ENCODE measurements at places on chromosomes 1 and 21.

GRCh38 chr21:35053356-35054096, 4.4 kb upstream of the RUNX1 start:
- DNase-seq: no peak

- no peak for DNase-seq
Measured at GRCh38 chr21:45601551-45601950, 42.0 kb upstream of the PCBP3 start.

DNA sequence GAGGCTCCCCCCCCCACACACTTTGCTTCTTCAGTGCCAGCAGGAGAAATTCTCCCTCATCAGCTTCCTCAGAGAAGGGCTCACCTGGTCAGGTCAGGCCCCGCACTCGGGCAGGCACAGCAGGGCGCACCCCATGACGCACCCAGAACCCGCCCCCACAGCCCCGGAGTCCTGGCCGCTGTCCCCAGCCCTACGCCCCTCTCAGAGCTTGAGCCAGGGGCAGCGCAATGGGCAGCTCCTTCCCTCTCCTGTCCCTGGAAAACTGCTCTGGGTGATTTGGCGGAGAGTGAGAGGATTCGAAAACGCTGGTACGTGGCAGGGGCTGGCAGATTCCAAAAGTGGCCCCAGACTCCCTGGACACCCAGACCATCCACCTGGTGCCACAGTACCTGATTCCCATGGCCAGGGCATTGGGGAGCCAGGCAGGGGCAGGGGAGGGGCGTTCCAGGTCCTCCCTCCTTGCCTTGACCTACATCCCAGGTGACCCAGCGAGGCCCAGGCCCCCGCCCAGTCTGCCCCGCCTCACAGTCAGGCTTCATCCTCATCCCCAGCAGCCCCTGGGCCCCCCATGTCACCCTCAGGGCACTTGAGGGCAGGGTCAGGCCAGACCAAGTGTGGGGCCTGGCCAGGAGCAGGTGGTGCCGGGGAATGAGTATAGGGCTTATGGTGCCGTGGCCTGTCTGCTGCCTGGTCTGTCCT, 23.7 kb downstream of the RRP1 start:
- no peak for DNase-seq

GRCh38 chr21:15319727-15320126, 254.9 kb upstream of the NRIP1 start:
- no peak for DNase-seq

- DNase-seq: no peak
Measured at GRCh38 chr1:1431845-1432273, 3.6 kb upstream of the VWA1 start.

DNA sequence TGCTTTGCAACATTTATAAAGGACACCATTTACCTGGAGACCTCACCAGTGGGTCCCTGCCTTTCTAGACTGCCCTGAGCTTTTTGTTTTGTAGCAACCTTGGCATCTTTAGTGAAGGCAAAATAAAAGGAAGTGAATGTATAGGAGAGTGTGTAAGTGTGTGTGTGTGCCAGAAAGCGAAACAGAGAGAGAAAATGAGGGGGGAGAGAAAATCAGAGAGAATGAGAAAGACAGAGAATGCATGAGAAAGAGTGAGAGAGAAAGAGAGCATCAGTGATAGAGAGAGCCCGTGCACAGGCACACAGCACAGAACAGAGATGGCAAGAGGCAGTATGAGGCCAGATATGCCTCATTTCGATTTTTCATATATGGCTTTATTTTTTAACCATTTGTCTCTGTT, 57.5 kb downstream of the HSD3B1 start:
- DNase-seq: no peak

- DNase-seq: no peak
Measured at GRCh38 chr1:215958841-215959240, 391.7 kb downstream of the KCTD3 start.

- no peak for DNase-seq
Measured at GRCh38 chr1:103266036-103266435, 157.7 kb upstream of the COL11A1 start.

- no peak for DNase-seq
Measured at GRCh38 chr1:241250465-241250864, 106.5 kb downstream of the RGS7 start.

DNA sequence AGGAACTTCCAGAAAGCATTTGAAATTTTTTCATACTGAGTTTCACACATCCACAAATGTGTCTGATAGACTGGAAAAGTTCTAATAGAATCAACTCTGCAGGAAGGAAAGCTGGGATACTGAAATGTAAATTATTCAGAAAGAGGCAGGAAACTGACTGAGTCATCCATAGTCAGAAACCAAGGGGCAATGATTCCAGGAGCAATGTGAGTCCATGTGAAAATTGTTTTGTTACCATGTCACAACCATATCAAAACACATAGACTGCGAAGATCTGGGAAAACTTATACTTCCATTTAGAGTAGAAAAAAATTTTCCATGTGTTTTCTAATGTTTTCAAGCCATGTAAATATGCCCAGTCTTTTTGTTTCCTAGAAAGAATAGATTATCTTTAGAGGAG, 142.3 kb upstream of the TMPRSS15 start:
- DNase-seq: no peak

- DNase-seq: peak; percentile 51
Measured at GRCh38 chr1:77759071-77760028, at the start of gene USP33. USP33 (minus strand) TSS chr1:77759852; CDS start chr1:77741697, 18,155 bp downstream.

- no peak for DNase-seq
Measured at GRCh38 chr1:57327336-57327735, 96.5 kb downstream of the DAB1 start.

DNA sequence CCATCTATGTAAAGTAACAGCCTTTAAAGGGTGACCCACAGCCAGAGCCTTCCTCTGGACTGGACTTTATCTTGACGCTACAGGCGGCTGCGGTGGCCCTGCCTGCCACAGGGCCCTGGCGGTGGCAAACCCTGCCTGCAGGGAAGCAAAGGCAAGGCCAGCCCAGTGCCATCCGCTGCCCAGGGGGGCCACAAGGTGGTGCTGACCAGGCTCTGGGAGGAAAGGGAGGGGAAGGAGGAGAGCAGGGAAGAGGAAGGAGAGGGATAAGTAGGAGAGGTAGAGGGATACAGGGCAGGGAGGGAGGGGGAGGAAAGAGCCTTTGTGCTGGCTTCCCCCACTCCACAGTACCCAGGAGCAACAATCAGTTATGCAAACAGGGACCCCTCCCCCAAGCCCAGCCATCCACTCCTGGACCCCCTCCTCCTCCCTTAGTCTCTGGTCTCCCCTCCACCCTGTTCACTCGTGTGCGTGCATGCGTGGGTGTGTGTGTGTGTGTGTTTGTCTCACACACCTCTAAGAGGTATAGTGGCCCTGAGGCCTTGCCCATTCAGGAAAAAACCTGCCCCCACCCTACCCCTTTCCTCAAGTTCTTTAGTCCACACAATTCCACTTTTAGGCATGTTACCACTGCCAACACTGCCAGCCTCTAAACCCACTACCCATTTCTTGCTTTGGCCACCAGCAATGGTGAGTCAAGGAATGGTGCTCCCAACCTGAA, 30.3 kb downstream of the SSBP3 start:
- DNase-seq: no peak

GRCh38 chr1:14929547-14930246, 223.8 kb upstream of the TMEM51 start:
- DNase-seq: peak; percentile 66

DNA sequence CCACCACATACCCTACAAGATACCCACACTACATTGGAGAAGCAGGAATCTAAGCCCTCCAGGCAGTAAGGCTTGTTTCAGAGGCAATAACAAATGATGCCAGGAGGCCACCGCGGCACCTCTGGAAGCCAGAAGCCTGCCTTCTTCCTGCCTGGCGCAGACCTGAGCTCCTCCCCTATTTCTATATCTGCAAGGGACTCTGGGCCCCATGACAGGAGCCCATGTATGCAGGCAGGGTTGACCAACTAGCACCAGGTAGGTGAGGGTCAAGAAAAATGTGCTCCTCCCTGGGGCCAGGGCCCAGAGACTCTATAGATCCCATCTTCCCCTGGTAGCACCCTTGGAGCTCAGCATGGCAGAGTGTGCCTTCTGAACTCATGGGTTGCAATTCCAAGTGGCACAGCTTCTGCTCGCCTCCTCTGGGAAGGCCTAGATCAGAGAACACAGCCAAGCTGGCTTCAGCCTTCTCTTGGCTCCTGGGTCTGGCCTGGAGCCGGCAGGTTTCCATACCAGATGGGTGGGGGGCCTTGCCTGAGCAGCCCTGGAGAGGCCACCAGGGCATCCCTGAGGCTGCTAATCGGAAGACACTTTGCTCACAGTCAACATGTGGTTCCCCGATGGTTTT, 85.1 kb downstream of the STUM start:
- DNase-seq: no peak

DNA sequence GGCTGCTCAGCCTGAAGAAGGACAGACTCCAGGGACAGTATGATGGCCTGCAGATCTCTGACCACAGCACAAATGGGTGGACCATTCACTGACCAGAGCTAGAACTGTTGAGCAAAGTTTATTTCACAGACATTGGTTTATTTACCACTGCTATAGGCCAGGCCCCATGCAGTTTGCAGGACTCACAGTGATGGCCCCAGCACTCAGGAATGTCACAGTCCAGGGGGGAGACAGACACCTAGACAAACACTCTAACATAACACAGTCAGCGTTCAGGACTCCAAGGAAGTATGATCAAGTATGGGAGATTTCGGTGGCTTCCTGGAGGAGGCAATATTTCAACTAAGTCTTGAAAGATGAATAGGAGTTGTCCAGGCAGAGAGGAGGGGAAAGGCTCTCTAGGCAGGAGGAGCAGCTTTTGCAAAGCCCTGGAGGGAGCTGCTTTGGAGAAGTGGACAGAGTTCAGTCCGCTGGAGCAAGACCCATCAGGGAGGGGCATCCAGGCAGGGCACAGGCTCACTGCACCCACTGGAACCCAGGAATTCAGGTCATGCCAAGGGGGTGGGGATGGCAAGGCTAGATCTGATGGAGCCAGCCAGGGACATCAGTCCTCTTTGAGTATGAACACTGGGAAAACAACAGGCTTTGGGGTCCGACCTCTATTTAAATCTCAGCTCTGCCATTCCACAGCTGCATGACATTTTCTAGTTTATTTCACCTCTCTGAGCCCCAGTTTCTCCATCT, 454.3 kb downstream of the MATN1 start:
- no peak for DNase-seq
